ENCODE measurements at places on chromosomes 1 and 21.
A peak's percentile ranks its signal among the peaks of the same experiment; 100 is the strongest.

GRCh38 chr1:17696417-17697301, 58.5 kb upstream of the ACTL8 start:
- DNase-seq, result no peak

- no peak for DNase-seq
These were observed 111.0 kb upstream of the RAB4A start for GRCh38 chr1:229159668-229160544.

- no peak for DNase-seq
These were observed 25.6 kb downstream of the DISP3 start for GRCh38 chr1:11504599-11504998.

- DNase-seq, result no peak
These were observed 152.5 kb downstream of the TIAM1 start for GRCh38 chr21:31191553-31191952.

GRCh38 chr1:16043521-16043920, at the start of gene CLCNKB:
CLCNKB (plus strand) TSS chr1:16043782; CDS start chr1:16044493, 711 bp downstream.
- no peak for DNase-seq

- no peak for DNase-seq
These were observed 64.6 kb upstream of the CLDN14 start for GRCh38 chr21:36544545-36544944.

- no peak for DNase-seq
These were observed 22.7 kb upstream of the SHE start for GRCh38 chr1:154524881-154525280.

GRCh38 chr1:218377143-218377660, 32.1 kb downstream of the TGFB2 start:
- peak; percentile 20 for DNase-seq

GRCh38 chr1:59692591-59692990, 122.2 kb upstream of the HOOK1 start:
- DNase-seq, result no peak

- DNase-seq, result peak; percentile 66
These were observed 1.7 kb downstream of the TOR1AIP1 start for GRCh38 chr1:179883745-179884138.

DNA sequence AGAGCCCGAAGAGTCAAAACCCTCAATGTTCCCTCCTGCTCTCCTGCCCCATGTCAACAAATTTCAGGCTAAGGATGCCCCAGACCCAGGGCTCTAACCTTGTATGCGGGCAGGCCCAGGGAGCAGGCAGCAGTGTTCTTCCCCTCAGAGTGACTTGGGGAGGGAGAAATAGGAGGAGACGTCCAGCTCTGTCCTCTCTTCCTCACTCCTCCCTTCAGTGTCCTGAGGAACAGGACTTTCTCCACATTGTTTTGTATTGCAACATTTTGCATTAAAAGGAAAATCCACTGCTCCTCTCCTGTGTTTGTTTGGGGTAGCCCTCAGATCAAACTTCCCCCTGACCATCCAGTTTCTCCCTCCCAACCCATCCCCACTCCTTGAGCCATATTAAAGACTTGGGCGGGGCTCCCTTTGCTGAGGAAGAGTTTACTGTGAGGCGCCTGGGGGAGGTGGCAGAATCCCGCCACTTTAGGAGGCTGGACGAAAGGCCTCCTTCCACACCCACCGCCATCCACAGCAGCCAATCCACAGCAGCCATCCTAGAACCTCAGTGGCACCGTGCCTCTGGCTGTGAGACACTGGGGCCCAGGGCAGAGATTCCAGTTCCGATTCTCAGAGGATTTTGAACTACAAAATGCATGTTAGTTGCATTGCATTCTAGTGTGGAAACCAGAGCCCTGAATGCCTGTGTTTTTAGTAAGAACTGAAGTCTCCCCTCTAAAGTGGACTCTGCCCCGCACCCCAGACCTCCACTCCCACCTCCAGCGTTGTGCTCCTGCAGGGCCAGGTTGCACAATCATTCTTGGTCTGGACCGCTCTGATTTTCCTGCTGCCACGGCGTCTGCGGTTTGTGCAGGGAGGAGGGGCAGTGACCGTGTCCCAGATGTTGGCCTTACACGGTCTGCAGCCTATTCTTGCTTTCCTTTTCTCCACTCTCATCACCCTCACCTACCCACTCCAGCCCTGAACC, 3.0 kb downstream of the OLFML3 start:
- no peak for DNase-seq

DNA sequence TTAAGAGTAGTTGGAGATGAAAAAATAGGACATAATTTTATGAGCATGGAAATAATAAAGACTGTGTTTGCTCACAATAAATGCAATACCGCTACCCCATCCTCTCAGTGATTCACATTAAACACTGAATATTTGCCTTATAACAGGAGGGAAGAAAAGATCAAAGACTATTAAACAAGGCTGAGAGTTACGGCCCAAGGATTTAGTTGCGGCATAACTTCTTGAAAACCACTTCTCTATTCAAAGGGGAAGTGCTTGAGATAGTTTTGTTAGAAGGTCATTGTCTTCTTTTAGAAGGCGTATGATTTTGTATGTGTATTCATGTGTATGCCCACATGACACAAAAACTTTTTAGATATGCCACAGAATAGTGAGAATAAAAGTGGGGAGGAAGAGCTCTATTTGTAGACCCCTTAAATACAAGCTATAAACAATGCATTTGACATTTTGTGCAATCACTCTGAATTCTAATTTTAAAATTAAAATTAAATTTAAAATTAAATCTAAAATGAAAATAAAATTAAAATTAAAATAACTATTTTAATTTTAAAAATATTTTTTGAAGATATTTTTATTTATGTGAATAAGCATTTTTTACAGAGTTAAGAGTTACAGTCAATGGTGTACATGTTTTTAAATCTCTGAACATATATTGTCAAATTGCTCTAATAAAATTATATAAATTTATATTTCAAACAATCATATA, 986.6 kb upstream of the ADAMTS5 start:
- no peak for DNase-seq
